ENCODE measurements at places on chromosomes 4 and X. TPM values are rescaled to one million over a fixed set of nuclear protein-coding genes. Genes with fewer than 3 reads are reported as not detected.

- H3K27ac ChIP-seq = no peak within 1 kb of the TSS
- peaks cover 43% of the 10 kb centered on the region for H3K27me3 ChIP-seq
- no peaks in the 10 kb centered on the region for H3K36me3 ChIP-seq
- DNase-seq = peak; percentile 62
- H3K4me3 ChIP-seq = peak within 1 kb of the TSS; percentile 62
Observed at GRCh38 chr4:165872461-165873297, at the start of gene TLL1. TSS of gene TLL1 (plus strand) at chr4:165873237. CDS start at chr4:165873905, 668 bp downstream.

DNA sequence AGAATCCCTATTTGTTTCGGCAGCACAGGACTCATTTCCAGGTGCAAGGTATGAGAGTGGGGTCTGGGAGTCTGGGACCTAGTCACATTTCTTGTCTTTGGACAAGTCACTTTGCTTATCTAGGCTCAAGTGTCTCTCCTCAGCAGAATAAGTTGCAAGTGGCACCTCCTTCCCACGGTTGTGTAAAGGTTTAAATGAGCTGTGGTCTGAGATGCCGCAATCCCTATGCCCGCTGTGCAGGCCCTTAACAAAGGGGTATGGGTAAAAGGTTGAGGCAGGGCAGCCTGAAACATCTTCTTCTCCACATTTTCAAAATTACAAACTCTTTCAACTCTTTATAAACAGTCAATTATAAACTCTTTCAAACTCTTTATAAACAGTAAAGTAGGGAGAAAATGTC is 93.7 kb downstream of the RTL5 start:
- no peak overlapping the region for H3K4me3 ChIP-seq
- no peaks in the 10 kb centered on the region for H3K36me3 ChIP-seq
- H3K4me1 ChIP-seq = no peaks in the 10 kb centered on the region
- no peak overlapping the region for H3K27ac ChIP-seq
- peaks cover 40% of the 10 kb centered on the region for H3K27me3 ChIP-seq

The ADH1A gene
- total RNA-seq = not detected

DNA sequence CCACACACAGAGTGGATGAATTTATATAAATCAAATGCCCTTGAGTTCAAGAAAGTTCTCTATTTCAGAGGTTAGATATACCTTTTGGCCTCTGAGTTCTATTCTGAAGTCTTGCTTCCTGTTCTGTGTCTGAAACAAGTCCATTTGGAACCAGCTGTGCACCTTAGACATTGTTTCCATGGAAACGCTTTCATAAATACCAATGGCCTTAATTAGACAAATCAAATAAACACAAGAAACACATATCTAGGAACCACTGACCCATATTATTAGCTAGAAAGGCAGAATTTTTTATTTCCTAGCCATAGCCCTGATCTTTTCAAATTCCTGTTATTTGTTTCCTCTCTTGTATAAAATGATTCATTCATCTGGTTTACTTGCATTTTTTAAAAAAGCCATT is 8.4 kb upstream of the C4orf54 start:
- H3K27me3 ChIP-seq = no peaks in the 10 kb centered on the region
- no peaks in the 10 kb centered on the region for H3K4me1 ChIP-seq
- no peaks in the 10 kb centered on the region for H3K36me3 ChIP-seq
- no peak for DNase-seq
- H3K4me3 ChIP-seq = no peak overlapping the region
- H3K27ac ChIP-seq = no peak overlapping the region

DNA sequence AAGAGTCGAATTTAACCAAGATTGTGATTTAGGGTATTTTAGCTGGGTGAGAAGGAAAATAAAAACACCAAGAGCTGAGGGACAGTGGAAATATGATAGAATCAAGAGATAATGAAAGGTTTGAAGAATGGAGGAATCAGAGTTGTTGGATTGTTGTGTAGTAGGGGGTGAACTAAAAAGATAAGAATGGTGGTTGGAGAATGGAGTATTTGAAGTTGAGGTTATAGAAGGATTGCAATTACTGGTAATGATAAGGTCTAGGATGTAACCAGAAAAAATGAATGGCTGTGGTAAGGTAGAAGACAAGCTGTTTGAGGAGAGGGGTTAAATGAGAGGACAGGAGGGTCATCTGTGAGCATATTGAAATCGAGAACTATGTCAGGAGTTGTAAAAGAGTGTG is 4.5 kb downstream of the ABCE1 start:
- no peak for DNase-seq
- H3K4me3 ChIP-seq = no peak overlapping the region
- no peaks in the 10 kb centered on the region for H3K27me3 ChIP-seq
- peaks cover 32% of the 10 kb centered on the region for H3K36me3 ChIP-seq

GRCh38 chr4:144750348-144750747 is 104.4 kb downstream of the HHIP start:
- H3K27me3 ChIP-seq = no peaks in the 10 kb centered on the region
- no peak for DNase-seq

The CSAG3 gene
- total RNA-seq = not detected

- no peaks in the 10 kb centered on the region for H3K4me1 ChIP-seq
- no peak for DNase-seq
- no peak overlapping the region for H3K4me3 ChIP-seq
Observed at GRCh38 chrX:71195964-71196649, 26.9 kb upstream of the GJB1 start.

The AFM gene
- total RNA-seq = not detected

GRCh38 chrX:22737541-22737940 is 262.2 kb upstream of the DDX53 start:
- no peaks in the 10 kb centered on the region for H3K27me3 ChIP-seq
- H3K36me3 ChIP-seq = no peaks in the 10 kb centered on the region
- H3K27ac ChIP-seq = no peak overlapping the region
- no peak for DNase-seq
- H3K4me3 ChIP-seq = no peak overlapping the region

The TMSB15A gene
- total RNA-seq = 0.29 TPM

The KDR gene
- not detected for total RNA-seq

- H3K27ac ChIP-seq = no peak overlapping the region
- no peak for DNase-seq
- no peaks in the 10 kb centered on the region for H3K4me1 ChIP-seq
- H3K36me3 ChIP-seq = no peaks in the 10 kb centered on the region
- H3K4me3 ChIP-seq = no peak overlapping the region
- H3K27me3 ChIP-seq = no peaks in the 10 kb centered on the region
Observed at GRCh38 chr4:19126903-19127302, 1105.3 kb upstream of the LCORL start.

DNA sequence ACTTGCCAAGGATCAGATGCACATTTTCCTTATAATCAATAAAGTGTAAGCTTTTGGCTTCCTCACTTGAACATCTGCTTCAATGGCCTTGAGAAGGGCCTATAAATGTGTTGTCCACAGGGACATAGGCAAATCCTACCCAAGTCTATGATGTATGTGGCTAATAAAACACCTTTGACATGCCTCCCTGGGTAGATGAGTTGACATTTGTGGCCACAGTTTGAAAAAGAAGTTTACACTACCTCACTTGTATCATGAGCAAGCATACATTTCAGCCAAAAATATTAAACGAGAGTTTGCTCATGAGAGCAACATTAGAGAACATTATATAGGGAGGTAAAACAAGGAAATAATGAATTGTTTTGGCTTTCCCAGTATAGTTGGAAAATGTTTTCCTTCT is 1067.7 kb downstream of the C4orf33 start:
- no peaks in the 10 kb centered on the region for H3K4me1 ChIP-seq
- no peak overlapping the region for H3K4me3 ChIP-seq
- H3K36me3 ChIP-seq = no peaks in the 10 kb centered on the region
- H3K27me3 ChIP-seq = no peaks in the 10 kb centered on the region
- DNase-seq = no peak

The COL4A6 gene
- total RNA-seq = not detected

The IL2 gene
- not detected for total RNA-seq

The DMRTC1 gene
- not detected for total RNA-seq

DNA sequence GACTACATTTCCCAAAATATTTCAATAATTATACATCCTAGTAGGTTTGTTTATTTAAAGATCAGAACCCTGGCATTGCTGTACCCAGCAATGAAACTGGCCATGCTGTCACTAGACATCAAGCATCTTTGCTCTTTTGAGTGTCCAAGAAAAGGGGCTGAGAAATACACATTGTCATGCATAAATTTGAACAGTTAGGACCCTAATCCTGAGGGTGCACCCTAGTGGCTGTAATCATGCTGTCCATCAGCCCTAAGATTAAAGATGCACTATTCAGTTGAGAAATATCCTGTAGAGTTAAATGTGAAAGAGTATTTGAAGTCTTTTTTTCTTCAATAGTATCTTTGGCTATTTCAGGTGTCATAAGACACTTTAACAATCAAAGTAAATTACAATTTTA is 108.8 kb downstream of the NFKB1 start:
- H3K27me3 ChIP-seq = no peaks in the 10 kb centered on the region
- no peak for DNase-seq
- no peak overlapping the region for H3K4me3 ChIP-seq
- peaks cover 3% of the 10 kb centered on the region for H3K4me1 ChIP-seq

DNA sequence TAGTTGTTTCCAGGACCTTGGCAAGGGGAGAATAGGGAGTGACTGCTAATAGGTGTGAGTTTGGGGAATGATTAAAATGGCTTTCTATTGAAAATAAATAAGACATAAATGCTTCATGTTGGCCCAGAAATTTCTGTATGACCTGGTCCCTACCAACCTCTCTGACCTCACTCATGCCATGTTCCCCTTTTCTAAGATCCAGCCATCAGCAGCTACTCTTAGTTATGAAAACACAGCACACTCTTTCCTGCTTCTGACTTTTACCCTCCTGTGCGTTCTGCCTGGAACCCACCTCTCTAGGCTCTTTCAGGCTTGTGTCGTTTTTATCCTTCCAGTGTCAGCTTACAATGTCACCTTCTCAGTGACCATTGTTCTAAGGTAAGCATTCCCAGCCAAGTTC is 14.8 kb upstream of the CXCL5 start:
- H3K27ac ChIP-seq = no peak overlapping the region
- no peaks in the 10 kb centered on the region for H3K27me3 ChIP-seq
- H3K4me3 ChIP-seq = no peak overlapping the region
- no peak for DNase-seq
- no peaks in the 10 kb centered on the region for H3K4me1 ChIP-seq

The ODAPH gene
- total RNA-seq = not detected

GRCh38 chr4:126627255-126627654 is 1005.5 kb upstream of the INTU start:
- no peaks in the 10 kb centered on the region for H3K36me3 ChIP-seq
- H3K4me1 ChIP-seq = no peaks in the 10 kb centered on the region
- no peak overlapping the region for H3K27ac ChIP-seq
- peak; percentile 47 for DNase-seq
- H3K4me3 ChIP-seq = no peak overlapping the region

All from osteoblast (primary cell).